ENCODE measurements at places on chromosomes 1 and 21. TPM values are rescaled to one million over a fixed set of nuclear protein-coding genes. Genes with fewer than 3 reads are reported as not detected.

OPRD1 gene
- total RNA-seq = not detected

PKP1 gene
- total RNA-seq = 1.2 TPM

ZNF695 gene
- total RNA-seq = not detected

STYXL2 gene
- total RNA-seq = 138 TPM

GRCh38 chr1:87897481-87897880 is 568.8 kb downstream of the LMO4 start:
- no peak for DNase-seq

GRCh38 chr1:7469255-7469938 is 301.7 kb upstream of the VAMP3 start:
- no peak for DNase-seq

- DNase-seq = no peak
Observed at GRCh38 chr1:90706437-90707362, 10.4 kb downstream of the BARHL2 start.

- DNase-seq = no peak
Observed at GRCh38 chr1:235898126-235898525, 31.4 kb upstream of the LYST start.

- no peak for DNase-seq
Observed at GRCh38 chr1:29860681-29861080, 624.4 kb downstream of the PTPRU start.

DNA sequence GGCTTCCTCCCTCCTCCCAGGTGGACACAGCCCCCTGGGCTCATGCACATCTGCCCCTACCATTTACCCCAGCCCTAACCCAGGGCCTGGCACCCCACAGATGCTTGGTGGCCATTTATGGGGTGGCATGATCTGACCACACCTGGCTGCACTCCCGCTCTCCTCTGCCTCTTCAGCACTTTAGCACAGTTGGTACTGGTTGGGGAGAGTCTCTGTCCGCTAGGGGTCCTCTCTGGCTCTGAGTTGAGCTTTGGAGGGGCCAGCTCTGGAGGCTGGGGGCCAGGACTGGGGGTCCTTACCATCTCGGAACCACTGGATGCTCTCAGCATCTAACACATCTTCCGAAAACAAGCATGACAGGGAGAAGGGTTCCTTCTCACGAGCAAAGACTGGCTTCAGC is 17.4 kb downstream of the MYOM3 start:
- DNase-seq = no peak

Measured in psoas muscle (tissue), 8 donors.